ENCODE measurements at places on chromosomes 5 and 9.
A peak's percentile ranks its signal among the peaks of the same experiment; 100 is the strongest.

- DNase-seq = no peak
These were observed 130.3 kb upstream of the MTAP start for GRCh38 chr9:21672140-21672539.

DNA sequence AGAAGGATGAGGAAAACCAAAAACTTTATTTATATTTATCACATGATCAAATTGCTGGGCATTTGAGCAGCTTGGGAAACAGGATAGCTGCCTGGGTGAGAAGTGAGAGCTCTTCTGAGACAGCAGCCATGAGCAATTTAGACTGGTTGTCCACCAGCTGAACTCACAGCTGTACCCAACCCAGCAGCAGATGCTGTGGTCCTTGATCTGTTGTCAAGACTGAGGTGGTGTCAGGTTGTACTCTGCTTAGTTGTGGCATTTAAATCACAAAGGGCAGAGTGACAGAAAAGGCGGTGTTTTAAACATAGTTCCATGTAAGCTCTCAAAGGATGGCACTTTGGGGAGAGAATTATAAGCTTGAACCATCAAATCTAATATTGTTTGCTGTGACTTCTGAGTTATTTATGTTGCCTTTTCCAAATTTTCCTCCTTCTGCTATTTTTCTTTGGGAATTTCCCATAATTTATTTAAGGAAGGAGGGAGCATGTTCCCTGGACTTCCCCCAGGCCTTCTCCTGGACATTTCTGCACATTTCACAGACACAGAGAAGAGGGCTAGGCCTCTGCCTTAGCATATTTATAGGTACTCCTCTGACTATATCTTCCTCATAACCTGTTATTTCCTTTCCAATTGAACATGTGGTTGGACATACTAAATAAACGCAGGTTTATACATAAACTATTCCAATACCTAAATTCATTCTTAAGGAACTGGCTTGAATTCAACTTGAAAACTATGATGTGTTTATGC, 117.7 kb upstream of the FER start:
- DNase-seq = no peak

GRCh38 chr9:38527503-38527902, 92.9 kb downstream of the ANKRD18A start:
- no peak for DNase-seq

DNA sequence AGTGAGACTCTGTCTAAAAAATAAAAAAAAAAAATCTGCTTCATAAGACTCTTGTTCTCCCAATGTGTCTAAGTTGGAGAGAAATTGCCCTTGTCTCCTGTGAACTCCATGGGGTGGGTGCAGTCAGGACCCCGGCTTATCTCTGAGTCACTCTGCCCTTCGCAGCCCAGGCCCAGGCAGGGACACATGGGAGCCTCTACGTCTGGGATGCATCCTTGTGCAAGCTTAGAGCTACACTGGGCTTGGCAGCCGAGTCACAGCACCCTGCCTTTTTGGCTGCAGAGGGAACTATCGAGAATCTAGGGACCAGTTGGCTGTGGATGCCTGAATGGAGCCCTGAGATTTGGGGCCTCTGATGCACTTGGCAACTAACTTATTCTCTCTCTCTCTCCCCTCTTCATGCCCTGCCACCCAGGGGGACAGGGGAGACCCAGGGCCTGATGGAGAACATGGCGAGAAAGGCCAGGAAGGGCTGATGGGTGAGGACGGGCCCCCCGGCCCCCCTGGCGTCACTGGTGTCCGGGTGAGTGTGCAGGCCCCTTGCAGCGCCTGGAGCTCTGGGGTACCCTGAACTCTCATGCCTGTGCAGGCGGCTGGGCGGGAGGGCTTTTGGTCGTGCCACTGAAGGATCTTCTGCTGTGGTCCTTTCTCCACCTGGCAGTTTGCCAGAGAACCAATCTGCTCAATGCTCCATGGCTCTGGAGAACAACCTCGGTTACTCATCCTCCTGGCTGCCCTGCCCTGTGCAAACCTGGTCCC, 47.5 kb upstream of the ORM1 start:
- no peak for DNase-seq

DNA sequence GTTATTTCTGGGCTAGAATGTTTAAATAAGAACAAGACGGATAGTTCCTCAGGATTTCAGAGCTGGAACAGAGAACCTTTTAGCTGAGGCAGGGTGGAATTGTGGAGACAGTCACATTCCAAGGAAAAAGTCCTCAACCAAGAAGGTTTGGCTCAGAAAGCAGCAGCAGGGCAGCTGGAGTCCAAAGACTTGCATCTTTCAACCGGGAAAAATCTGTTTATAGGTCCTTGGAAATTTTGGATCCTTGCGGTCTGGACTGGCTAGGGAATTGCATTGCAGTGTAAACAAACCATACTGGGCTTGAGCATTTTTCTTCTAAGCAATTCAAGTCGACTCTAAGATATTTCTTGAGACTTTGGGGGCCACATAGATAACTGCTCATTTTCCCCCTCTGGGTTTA, 40.8 kb upstream of the HMHB1 start:
- DNase-seq = no peak

DNA sequence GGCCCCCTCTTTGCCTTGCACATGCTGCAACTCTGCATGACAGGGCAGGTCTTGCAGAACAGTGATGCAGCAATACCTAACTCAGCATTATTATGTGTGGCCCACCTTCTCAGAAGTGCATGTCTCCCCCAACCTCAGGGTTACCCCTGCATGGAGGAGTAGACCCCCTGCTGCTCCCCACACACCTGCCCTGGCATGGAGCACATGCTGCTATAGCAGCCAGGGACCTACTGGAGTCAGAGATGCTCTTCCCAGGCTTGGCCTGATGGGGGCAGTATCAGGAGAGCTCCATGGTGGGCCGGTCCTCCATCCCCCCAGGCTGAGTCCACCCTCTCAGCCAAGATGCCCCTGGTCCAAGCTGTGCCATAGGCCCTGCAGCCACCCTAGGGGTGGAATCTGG, 13.2 kb upstream of the BOD1 start:
- no peak for DNase-seq

DNA sequence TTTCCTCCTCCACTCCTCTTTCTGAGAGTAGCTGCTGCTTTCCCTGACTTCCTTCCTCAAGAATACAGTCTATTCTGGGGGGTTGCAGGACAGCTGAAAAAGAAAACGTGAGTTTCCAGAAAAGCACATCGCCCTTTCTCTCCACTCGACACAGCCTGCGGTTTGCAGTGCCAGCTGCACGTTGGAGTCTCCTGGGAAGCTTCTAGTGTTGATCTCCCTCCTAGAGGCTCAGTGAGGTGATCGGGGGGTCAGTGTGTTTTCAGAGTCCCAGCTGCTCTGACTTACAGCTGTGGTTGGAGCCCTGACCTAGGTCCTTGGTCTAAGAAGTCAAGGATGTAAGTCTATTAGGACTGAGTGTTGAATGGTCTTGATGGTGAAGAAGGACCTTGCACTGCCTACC, 25.0 kb upstream of the SUSD3 start:
- DNase-seq = no peak

DNA sequence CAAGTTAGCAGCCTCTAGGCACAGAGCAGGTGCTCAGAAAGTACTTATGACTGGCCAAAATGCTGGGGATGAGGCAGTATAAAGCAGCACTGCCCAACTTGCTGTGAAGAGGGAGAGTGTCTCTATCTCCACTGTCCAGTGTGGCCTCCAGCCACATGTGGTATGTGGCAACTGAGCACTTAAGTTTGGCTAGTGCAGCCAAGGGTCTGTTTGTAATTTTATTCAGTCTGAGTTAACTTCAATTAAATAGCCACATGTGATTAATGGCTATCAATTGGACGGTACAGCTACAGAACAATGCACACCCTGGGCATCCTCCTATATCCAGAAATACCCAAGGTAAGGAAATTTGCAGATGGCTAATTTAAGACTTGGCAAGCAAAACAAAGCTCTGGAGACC, 26.9 kb downstream of the ROR2 start:
- DNase-seq = no peak

GRCh38 chr5:139473105-139473504, 2.3 kb downstream of the SMIM33 start:
- DNase-seq = no peak

DNA sequence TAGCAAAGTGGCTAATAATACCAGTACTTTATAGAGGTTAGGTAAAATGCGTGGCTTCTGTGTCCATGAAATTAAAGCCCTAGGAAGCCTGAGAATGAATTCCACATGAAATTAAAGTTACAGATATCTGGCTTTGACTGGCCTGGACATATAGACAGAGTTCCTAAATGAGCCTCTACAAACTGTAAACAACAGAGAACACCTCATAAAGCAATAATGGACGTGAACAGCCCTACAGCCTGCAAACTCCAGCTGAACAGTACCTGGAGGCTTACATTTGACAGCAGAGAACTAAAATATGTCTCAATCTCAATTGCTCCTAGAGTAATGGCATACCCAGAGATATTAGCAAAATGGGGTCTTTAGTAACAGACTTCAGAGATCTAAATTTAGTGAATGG, 28.7 kb downstream of the GOLPH3 start:
- no peak for DNase-seq

- DNase-seq = no peak
These were observed 26.2 kb upstream of the IRX4 start for GRCh38 chr5:1908931-1909330.

GRCh38 chr9:16023446-16023845, 470.6 kb downstream of the CCDC171 start:
- peak; percentile 52 for DNase-seq

DNA sequence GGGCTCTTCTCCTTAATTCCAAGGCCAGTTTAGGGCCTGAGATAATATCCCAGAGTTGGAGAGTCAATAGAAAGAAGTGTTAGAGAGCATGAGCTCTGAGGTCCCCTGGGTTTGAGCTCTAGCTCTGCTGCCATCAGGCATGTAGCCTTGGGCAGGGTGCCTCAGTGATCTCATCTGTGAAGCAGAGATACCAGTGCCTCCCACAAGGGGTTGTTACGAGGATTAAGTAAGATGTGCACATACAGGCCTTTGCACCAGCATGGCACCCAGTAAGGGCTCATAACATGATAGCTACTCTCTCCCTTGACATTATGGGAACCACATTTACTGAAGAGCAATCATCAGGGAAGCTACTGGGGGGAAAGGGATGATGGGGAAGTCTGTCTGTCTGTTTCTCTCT, 265.7 kb downstream of the HSPA4 start:
- no peak for DNase-seq

GRCh38 chr5:54361691-54362411, 51.5 kb upstream of the ARL15 start:
- no peak for DNase-seq

DNA sequence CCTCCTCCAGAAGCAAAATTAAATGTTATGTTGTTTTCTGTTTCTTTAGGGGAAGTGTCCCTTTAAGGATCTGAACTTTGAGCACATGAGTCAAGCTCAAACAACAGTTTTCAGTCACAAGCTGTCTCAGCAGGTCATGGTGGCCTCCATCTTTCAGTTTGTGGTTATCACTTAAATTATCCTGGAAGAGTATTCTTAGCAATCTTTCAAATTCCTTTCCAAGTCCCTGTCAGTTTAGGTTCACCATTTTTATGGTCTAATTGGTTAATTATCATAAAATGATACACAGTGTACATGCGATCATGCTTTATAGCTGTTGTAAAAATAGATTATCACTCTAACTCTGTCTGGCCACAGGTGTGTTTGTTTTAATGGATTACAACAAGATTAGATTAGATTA, 43.1 kb upstream of the SELENOP start:
- DNase-seq = no peak

DNA sequence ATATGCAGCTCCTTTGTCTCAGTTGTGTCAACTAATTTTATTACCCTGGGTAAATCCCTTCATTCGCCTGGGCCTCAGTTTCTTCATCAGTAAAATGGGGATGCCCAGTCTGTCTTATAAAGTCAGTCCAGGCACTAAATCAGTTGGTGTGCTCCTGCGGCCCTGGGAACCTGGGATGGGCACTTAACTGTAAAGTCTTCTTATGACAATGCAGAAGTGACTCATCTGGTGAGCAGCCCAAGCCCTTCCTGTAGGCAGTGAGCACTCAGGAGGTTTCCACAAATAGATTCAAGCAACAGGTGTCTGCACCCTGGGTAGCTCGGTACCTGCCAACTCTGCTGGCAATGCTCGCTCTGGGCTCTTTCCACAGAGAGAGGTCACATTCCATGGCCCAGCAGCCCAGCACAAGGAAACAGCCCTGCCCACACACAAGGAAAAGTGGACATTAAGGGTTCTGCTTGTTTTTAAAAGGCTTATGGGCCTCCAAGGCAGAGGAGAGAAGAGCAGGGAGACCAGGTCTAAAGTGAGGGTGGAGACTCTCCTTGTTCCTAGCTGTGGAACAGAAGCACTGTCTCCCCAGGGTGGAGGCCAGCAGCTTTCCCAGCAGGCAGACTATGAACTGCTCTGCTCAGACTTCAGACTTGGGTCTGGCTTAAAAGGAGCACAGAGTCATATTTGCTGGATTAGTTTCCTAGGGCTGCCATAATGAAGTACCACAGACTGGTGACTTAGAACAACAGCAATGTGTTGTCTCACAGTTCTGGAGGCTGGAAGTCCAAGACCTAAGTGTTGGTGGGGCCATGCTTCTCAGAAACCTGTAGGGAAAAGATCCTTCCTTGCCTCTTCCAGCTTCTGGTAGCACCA, 89.7 kb upstream of the ADRA1B start:
- no peak for DNase-seq

Measured in GM04503 (cell line).